ENCODE measurements at places on chromosomes 2 and 18.

DNA sequence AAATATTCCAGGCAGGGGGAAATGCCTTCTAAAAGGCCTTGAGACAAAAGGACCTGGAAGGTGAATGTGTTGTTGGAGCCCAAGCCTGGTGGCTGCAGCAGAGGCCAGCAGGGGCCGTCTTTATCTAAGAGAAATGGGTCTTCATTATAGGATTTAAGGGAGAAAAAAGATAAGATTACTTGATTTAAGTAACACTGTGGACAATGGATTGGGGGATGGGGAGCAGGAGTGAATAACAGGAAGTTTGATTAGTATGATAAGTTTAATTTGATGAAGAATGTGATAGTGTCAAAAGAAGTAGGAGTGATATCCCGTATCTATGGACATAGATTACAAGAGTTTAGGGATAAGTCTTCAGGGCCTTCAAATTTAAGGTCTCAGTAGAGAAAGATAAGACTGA lies 64.2 kb downstream of the WDR75 start:
- no peak for DNase-seq

DNA sequence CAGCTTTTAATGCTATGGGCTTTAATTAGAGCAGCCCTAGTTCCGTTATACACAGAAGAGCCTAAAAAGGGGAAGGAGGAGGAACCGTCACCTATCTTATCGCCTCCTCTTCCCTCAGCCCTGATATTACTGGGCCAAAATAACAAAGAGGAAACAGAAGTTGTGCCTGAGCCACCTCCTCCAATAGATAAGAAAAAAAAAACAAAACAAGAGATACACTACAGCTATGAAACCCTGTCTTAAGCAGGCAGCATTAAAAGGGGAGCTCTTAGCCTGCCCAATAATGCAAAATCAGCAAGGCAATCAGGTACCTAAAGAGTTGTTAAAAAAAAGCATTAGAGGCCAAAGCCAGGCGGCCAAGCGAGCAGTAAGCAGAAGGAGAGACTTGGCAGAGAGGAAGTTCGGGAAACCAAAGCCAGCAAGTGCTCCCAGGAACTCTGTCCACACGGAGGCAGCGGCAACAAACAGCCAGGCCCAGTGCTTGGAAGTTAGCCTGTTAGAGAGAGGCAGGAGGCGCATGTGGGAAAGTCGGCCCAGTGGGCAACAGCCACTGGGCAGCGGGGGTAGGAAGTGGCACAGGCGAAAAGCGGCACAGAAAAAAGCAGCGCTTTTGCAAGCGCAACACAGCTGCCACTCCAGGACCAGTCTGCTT lies 41.8 kb upstream of the PDK1 start:
- no peak for DNase-seq

DNA sequence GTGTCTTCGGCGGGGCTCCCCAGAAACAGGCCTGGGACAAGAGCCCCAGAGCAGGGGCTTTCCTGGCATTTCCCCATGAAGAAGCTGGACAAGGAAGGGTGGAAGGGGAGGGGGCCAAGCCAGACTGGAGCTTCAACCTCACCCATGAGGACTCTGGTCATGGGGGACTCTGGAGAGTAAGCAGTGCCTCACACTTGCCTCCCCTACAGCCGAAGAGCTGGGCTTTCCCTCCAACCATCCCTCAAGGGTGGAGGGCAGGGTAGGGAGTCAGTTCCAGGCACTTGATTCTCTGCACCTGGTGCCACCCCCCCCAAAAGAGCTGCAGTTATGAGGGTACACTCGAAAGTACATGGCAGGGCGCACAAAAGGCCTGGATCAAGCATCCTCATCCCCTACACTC lies 246.6 kb downstream of the TFCP2L1 start:
- no peak for DNase-seq

- DNase-seq, result no peak
Measured at GRCh38 chr2:112666761-112667122, 21.0 kb downstream of the SLC20A1 start.

DNA sequence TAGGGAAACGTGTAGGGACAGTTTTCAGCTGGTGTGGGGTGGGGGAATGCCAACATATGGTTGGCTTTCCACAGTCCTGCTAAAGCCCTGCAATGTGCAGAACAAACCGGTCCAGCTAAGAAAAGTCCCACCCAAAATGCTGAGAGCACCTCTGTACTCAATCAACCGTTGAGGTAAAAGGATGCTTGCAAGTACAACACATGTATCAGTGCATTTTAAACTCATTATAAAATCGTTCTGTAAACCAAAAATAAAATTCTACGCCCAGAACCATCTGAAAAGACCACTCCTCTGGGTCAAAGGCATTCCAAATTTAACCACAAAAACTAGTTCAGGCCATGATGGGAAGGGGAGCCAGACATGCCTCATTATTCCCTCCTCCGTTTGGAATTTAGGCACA lies 2.0 kb upstream of the TYMS start:
- no peak for DNase-seq

- no peak for DNase-seq
Measured at GRCh38 chr2:231163414-231164095, 34.9 kb upstream of the ARMC9 start.

GRCh38 chr2:105309147-105309545 lies 20.4 kb downstream of the TGFBRAP1 start:
- no peak for DNase-seq

GRCh38 chr2:60706021-60706420 lies 50.0 kb upstream of the PAPOLG start:
- DNase-seq, result no peak

- DNase-seq, result no peak
Measured at GRCh38 chr2:203019142-203019541, 4.5 kb downstream of the NBEAL1 start.

GRCh38 chr2:238461916-238462315 lies 35.2 kb downstream of the ASB1 start:
- DNase-seq, result no peak

DNA sequence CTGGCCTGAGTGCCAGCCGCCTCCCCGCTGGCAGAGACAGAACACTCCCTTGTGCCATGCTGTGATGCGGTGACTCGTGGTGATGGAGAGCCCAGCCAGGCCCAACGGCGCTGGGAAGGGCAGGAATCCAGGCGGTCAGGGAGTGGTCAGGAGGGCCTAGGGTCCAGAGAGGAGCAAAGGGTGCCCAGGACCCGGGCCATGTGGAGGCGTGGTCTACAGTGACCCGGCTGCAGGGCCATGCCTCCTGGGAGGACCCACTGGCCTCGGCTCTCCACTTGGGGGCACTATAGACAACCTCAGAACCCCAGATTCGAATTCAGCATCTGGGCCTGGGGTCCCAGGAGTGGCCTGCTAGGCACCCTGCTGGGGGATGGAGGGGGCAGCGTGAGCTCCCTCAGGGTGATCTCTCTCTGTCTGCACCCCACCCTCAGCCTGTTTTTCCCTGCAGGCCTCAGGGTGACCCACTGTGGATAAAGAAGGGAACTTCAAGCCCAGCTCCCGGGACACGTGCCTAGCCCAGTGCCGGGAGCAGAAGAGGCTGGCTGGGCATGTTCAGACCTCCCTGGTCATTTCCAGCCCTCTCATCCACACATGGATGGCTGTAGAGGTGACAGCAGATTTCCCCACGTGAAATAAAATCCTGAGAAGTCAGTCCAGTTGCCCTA lies 13.0 kb downstream of the AMER3 start:
- no peak for DNase-seq

DNA sequence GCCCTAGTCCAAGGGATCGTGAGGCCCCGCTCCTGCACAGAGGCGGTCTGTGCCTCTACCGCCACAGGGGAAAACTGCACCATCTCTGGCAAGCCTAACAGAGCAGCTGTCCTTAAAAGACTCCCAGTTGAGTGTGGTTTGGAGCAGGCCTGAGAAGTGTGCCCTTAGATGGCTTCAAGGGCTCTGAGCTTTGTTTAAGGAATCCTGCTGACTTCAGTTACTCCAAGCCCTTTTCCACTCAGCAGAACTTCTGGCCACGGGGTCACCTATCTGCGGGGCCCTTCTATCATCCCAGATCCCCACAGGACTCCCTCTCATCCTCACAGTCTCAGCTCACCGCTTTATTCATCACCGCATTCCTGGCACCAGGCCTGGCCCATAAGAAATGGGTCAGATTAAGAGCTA lies 131.5 kb downstream of the CCDC74A start:
- DNase-seq, result no peak

DNA sequence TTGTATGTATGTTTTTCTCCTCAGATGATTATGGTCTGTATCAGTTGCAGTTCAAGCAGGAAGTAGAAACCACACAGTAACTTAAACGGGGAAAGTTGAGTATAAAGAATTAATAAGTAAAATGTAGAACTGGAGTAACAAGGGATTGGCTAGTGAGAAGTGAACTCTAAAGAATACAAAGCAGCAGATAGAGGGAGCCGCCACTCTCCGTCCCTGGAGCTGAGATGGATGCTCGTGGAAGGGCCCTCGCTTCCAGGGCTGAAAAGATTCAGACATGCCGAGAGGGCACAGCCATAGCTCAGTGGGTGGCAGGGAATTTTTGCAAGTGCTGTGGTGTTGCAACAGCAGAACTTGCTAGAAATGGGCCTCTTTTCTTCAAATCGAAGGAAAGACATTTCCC lies 155.8 kb downstream of the COL6A3 start:
- DNase-seq, result no peak

- no peak for DNase-seq
Measured at GRCh38 chr2:144229296-144229695, 290.6 kb downstream of the ZEB2 start.

- no peak for DNase-seq
Measured at GRCh38 chr2:127530245-127531140, 4.2 kb upstream of the IWS1 start.

GRCh38 chr2:182717416-182717815 lies 1.4 kb downstream of the DNAJC10 start:
- no peak for DNase-seq

- DNase-seq, result no peak
Measured at GRCh38 chr18:74861154-74861553, 263.5 kb downstream of the ZNF407 start.

DNA sequence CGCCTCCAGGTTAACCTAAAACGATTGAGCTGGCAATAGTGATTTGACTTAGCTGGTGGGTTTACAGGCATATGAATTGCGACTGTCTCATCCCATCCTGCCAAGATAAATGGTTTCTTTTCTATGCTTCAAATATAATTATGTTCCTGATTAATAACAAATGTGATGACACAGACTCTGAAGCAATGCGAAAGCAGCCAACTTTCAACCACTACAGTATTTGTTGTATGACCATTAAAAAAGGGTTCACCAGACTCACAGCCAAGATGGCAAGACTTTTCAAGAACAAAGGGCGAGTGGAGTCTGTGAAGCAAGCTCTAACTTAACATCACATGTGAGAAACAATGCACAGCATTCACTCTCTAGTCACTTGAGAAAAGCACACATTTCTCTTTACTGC lies 186.6 kb downstream of the PID1 start:
- DNase-seq, result no peak

DNA sequence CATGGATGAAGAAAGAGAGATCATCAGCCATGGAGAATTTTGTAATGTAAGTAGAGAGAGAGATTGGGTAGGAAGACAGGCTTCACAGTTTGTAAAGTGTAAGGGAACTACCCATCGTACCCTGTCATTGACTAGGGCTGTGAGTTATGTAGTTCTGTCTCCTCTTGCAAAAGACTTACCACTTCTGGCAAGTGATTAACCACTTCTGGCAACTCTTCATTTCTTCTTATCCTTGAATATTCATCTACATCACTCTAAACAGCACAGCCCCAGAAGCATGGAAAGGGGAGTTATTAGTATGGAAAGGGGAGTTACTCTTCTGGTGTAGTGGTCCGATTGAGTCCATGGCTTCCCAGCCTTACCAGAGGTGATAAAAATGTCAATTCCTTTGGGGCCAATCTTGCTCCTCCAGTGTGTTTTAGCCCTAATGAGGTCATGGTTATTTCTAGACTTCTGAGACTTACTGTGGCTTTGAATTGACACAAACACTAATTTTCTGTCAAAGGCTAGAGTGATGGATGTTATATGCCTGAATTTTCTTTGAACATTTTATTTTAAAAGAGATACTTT lies 52.0 kb downstream of the STAT1 start:
- no peak for DNase-seq

- DNase-seq, result no peak
Measured at GRCh38 chr18:12030670-12031069, 49.4 kb downstream of the IMPA2 start.

DNA sequence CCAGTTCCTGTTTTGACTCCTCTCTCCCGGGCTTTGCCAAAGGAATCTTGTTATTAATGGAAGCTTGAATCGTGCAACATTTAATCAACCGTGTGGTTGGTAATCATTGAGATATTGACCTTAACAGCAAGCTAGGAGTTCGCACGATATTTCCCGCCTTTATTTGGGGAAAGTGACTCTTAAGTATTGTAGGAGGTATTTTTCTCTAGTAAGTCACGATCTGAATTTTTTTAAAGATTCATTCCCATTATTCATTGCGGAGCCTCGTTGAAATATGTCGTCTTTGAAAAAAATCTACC lies 663 bp downstream of the NUP35 start:
- no peak for DNase-seq

DNA sequence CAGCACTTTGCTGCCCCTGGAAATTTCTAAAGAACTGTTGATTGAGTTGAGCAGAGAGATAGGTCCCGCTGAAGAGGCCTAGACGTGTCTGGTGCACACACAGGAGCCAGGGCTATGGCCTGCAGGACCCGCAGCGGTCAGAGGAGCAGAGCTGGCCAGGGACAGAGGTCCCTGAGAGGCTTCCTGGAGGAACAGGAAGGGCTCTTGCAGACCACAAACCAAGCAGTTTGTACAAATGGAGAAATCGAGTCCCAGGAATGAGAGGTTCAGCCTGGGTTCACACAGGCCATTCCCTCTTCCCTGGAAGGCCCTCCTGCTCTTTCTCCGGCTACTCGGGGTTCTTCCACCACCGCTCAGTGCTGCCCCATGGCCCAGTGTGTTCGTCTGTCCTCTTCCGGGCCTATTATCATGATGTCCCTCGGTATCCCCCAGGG lies 1.2 kb upstream of the BIN1 start:
- no peak for DNase-seq

GRCh38 chr2:71186973-71187372 lies 39.9 kb downstream of the PAIP2B start:
- no peak for DNase-seq

DNA sequence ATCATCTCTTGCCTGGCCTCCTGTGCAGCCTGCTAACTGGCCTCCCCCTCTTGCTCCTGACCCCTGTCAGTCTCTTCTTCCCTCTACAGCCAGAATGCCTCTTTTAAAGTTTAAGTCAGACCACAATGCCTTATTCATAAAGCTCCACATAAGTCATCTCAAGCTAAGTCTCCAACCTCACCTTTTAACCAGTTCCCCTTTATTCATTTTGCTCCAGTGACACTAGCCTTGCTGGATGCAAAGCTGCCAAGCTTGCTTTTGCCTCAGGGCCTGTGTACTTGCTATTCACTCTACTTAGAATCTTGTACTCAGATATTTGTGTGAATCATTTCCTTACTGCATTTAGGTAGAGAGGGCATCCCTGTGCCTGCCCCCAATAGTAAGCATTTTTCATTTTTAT lies 180.9 kb downstream of the PDE1A start:
- DNase-seq, result no peak

- no peak for DNase-seq
Measured at GRCh38 chr18:76580288-76580962, 85.4 kb upstream of the ZNF516 start.
